ENCODE measurements at places on chromosomes 11 and 22.

GRCh38 chr11:76206327-76207081 lies at the start of gene WNT11:
Gene WNT11, minus strand, starts transcription at chr11:76206502. Its CDS starts 95 bp downstream, at chr11:76206407.
- peak; percentile 24 for DNase-seq

DNA sequence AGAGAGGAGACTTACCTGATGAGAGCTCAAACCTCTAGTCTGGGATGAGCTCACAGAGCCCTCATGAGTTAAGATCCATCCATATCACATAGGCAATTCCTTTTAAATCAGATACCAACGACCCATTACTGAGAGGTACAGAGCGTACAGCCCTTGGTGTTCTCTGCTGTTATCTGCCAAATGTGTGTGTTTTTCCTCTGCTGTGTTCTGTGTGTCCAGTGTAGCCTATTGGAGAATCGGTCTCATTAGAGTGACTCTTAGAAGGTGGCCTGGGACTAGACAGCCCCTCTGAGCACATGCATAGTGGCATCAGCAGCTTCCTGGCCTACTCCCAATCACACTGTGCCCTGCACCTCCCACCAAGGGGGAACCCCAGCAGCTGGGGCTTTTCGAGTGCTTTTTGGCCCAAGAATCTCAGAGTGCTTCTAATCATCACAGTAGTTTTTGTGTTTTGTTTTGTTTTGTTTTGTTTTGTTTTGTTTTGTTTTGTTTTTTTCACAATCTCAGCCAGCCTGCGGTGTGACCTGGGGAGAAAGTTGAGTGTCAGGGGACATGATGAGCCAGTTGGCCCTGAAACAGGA lies 25.4 kb downstream of the TP53AIP1 start:
- no peak for DNase-seq

DNA sequence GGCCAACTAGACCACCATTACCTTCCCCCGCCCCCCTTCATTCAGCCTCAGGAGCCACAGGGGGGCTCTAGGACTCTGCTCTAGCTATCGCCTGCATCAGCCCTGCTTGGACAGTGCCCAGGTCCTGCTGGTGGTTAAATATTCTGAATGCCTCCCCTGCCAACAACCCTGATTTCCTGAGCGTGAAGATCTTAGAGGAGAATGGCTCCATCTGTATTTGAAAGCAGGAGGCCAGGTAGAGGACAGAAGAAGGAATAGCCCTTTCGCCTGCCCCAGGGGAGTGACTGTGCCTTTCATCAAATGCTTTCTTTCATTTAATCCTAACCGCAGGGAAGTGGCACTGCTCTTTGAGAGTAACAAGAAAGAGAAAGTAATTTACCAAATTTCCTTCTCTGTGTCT lies 69.2 kb downstream of the ISX start:
- no peak for DNase-seq

DNA sequence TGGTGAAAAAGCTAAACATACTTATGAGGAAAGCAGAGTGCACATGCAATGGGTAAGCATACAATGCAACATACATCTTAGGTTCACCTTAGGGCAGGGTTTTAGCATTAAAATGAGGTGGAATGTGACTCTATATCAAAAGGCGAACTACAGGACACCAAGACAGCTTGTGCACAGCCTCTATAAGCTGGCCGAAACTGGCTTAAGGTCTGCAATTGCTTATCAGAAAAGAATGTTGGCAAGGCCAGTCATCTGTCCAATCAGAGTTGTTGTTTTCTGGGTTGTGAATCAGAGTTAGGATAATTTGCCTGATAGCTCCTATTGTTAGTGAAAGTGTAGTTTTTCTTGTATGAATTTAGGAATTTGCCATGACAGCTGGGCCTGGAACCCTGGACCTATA lies 76.5 kb downstream of the LRRC4C start:
- peak; percentile 57 for DNase-seq

DNA sequence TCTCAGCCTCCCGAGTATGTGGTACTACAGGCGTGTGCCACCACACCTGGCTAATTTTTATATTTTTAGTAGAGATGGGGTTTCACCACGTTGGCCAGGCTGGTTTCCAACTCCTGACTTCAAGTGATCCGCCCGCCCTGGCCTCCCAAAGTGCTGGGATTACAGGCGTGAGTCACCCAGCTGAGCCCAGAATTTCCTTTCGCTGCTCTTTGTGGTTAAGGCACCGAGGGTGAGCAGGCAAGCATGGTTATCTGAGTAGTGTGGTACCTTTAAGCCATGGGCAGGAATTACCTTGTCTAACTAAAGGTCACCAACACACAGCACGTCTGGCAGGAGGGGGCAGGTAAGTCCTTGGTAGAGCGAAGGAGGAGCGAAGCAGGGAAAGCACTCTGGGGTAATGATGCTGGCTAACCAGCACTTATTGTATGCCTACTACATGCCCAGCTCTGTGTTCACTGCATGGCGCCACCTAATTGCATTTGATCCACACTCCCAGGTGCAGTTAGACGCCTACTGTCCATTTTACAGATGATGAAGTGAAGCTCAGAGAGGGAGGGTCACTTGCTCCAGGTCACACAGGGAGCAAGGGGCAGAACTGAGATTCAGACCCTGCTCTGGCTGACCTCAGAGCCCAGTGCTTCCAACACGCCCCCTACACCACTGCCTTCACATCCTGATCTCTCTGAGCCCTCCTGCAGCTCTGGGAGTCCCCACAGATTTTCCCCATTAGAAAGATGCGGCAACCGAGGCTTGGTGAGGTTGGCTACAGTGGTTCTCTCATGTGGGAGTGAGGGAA lies 45.7 kb downstream of the TRIOBP start:
- peak; percentile 91 for DNase-seq

- no peak for DNase-seq
Measured at GRCh38 chr11:87453531-87454089, 415.9 kb downstream of the TMEM135 start.

DNA sequence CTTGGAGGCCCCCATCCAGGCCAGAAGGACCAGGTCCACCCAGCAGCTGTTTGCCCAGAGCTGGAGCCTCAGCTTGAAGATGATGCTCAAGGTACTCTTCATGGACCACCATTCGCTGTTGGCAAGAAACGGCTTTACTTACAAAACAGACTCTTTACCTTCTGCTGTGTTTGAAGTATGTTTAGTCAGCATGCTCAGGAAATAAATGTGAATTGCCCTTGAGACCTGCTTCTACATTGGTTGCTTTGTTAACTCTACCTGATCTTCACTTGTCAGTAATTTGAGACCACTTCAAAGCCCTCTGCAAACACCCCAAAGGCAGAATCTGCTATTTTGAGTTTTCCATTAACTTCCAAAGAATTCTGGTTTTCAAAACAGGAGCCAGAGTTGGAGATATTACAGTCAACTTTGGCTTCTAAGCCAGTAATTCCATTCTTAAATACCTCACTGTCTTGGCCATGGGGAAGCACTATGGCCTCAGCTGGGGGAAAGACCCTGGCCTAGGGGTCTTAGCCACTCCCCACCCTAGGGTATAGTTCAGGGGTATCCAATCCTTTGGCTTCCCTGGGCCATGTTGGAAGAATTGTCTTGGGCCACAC lies 2.7 kb downstream of the UQCR10 start:
- no peak for DNase-seq

DNA sequence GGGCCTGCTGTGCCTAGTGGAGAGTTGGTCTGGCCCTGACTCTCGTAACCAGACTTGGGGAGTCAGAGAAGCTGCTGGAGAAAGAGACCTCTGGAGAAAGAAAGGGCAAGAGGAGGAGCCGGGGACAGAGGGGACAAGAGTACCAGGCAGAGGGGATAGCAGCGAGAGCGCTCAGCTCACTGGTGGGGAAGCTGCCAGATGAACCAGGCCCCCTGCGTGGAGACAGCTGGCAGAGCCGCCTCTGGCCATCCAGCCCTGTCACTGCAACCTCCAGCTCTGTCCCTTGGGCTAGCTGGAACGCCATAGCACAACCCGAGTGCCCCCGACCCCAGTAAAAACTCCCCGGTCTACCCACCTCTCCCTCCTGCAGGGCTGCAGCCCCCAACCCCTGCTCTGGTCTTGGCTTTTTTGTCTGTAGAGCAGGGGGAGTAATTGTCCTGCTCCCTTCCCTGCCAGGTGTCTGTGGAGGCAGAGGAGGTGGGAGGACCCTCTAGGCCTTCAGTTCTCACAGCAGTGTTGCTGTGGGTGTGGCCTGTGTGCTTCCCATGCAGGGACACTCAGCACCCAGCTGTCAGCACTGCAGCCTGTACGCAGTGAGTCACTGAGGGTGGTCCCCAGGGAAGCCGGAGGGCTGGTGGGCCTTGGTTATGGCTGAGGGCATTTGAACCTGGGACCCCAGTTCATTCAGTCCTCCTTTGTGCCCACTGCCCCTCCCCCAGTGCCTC lies 4.8 kb upstream of the SUN2 start:
- DNase-seq, result peak; percentile 34

DNA sequence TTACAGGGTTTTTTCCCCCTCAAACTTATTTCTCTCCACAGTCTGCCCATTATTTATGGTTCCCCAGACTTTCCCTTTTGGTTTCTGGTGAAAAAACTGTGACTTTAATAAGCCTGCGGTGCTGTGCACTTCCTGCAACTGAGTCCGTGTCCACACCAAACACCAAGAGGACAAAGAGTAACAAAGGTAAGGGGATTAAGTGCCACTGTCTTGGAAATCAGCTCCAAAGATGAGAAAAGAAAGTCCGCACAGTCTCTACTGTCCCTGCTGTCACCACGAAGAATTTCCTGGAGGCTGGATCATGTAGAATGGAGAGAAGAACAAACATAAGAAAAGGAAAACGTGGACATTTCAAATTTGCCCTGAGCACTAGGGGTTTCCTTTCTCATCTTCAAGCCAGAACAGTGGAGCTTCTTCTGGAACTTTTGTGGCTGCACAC lies 17.9 kb upstream of the PRAME start:
- no peak for DNase-seq

- no peak for DNase-seq
Measured at GRCh38 chr11:3946455-3947017, 91.1 kb downstream of the STIM1 start.

DNA sequence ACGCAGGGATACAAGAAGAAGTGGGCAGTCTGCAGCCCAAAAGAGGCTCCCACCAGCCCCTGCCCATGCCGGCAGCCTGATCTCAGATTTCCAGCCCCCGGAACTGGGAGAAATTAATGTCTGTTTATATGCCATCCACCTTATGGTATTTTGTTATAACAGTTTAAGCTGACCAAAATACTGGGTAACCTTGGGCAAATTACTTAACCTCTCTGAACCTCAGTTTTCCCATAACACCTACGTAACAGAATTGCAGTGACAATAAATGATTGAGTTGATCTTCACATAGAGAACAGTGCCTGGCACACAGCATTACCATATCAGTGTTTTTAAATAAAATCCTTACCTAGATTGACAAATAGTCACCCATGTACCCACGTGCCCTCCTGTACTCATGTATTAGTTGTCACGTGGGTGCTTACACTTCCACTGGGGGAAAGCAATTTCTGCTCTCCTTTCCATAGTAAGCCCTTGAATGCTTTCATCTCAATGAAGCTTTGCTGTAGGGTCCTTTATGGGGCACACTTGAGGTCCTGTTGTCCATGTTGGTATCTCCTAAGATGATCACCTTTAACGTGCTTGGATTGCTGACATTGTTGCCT lies 54.2 kb upstream of the PHF21A start:
- no peak for DNase-seq

GRCh38 chr11:37972691-37973090 lies 1374.7 kb upstream of the RAG2 start:
- no peak for DNase-seq

DNA sequence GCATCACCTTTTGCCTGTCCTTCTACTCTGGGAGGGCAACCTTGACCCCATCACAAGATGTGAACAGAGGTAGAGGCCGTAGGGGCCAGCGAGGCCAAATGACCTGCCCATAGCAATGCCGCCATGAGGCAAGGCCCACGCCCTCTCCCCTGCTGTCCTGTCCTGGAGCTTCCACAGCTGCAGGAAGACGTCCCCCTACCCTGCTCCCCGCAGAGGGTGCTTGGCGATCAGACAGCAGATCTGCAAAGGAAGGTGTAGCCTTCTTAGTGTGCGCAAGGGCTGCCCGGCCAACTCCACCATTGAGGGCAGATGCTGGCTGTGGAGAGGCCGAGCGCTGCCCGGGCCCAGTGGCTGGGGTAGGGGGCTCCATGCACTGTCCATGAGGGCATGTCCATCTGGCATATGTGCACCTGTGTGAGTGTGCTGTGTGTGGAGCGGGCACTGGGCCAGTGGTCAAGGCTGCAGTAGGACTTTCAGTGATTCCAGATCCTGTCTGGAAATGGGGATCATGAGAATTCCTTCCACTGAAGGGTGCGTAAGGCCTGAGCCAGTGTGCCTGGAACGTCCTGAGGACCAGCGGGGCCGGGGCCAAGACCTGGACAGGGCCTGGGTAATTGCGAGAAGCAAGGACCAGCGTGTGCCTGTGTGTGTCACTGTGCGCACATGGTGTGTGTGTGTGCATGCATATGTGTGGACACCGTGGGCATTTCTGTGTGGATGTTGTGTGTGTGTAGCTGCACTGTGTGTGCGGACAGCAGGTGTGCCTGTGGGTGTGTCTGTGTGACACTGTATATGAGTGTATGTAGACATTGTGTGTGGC lies 11.0 kb downstream of the TRPM5 start:
- no peak for DNase-seq

GRCh38 chr11:102685338-102685737 lies 20.2 kb downstream of the MMP27 start:
- no peak for DNase-seq

- DNase-seq, result no peak
Measured at GRCh38 chr11:107157146-107157808, 139.0 kb upstream of the GUCY1A2 start.

GRCh38 chr11:32081901-32082300 lies 9.0 kb upstream of the RCN1 start:
- DNase-seq, result no peak

DNA sequence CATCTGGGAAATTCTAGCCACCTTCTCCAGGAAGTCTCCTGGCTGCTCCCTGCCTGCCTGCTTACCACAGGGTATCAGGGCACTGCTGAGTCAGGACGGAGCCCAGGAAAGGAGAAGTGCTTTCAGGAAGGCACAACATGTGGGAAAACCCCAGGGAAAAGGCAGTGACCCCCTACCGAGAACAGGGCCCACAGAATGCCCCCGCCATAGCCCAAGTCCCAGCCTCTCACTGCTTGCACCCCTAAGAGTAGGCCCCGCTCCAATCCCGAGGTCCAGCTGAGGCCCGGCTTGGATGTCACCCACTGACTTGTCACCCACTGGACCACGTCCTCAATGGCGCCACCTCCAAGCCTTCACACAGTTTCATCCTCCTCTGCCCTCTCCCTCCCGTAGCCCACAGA lies 34.1 kb downstream of the ARAP1 start:
- DNase-seq, result no peak

- DNase-seq, result peak; percentile 80
Measured at GRCh38 chr11:27158456-27159334, 118.1 kb downstream of the BBOX1 start.

Data from fibroblast of skin of right biceps (primary cell).